ENCODE measurements at places on chromosomes 12 and 14.

DNA sequence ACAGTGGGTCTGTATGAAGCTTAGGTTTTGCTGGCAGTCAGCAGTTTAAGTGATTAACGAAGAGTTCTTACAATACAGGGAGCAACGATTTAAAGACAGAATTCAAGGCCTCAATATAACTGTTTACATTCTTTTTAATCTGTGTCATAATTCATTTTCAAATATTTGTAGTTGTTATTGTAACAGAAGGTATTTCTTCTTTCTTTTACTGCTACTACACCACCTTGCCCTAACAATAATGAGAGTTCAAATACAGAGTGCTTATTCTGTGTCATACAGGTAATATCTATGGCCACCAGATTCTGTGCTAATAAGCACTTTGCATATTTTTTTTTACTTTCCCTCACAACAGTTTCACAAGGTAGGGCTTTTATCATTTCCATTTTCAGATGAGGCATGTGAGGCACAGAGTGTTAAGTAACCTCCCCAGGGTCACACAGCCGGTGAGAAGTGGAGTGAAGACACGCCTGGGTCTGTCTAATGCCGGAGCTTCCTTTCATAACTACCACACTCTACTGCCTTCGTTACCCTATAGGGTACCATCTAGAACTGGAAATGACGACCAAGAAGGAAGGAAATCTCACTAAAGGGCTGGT is 81.9 kb downstream of the PELI2 start:
- no peak for DNase-seq

- no peak for DNase-seq
These were observed 27.4 kb downstream of the OAS2 start for GRCh38 chr12:113005762-113006161.

DNA sequence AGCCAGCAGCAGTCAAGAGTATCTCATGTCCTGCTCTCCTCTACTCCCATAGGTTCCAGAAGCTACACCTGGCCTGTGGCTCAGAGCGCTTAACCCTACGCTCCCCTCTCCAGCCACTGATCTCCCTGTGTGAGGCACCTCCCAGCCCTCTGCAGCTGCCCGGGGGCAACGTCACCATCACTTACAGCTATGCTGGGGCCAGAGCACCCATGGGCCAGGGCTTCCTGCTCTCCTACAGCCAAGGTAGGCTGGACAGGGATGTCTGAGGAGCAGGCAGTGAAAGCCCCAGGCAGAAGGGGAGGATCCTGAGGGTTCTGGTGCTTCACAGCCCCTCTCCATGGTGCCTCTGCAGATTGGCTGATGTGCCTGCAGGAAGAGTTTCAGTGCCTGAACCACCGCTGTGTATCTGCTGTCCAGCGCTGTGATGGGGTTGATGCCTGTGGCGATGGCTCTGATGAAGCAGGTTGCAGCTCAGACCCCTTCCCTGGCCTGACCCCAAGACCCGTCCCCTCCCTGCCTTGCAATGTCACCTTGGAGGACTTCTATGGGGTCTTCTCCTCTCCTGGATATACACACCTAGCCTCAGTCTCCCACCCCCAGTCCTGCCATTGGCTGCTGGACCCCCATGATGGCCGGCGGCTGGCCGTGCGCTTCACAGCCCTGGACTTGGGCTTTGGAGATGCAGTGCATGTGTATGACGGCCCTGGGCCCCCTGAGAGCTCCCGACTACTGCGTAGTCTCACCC is 3.6 kb downstream of the LRP10 start:
- no peak for DNase-seq

DNA sequence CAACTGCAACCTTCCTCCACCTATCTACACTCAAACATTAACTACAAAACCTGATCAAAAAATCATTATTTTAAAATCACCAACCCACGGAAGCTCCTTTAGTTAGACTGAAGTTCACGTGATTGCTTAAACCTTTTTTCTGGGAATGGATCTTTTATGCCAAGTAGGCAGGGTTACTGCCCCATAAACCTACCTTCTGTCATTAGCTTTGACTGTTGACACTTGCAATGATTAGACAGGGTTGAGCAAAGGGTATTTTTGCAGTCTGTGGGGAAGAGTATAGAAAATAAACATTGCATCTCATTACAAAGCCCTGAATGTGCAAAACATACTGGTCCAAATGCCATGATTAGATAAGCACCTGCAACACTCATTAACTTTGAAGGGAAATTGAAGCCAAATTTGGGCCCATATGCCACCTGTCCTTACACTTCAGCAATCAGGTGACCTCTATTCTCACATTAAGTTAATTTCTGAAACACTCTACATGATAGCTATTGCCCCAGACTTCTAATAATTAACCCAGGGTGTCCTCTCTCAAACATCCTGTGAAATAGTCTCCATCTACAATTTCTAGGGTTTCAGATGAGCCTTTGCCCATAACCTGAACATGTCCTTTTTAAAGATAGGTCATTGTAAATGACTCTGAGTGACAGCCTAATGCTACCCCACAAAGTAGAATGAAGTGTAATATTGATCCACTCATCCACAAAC is 156.0 kb upstream of the PLEKHG7 start:
- DNase-seq = no peak

GRCh38 chr14:68663385-68664076 is 129.3 kb downstream of the ZFP36L1 start:
- no peak for DNase-seq

GRCh38 chr14:76375947-76376404 is at the start of gene ESRRB:
Gene ESRRB (plus strand): TSS chr14:76376137. CDS start chr14:76376402, 265 bp downstream.
- DNase-seq = no peak

DNA sequence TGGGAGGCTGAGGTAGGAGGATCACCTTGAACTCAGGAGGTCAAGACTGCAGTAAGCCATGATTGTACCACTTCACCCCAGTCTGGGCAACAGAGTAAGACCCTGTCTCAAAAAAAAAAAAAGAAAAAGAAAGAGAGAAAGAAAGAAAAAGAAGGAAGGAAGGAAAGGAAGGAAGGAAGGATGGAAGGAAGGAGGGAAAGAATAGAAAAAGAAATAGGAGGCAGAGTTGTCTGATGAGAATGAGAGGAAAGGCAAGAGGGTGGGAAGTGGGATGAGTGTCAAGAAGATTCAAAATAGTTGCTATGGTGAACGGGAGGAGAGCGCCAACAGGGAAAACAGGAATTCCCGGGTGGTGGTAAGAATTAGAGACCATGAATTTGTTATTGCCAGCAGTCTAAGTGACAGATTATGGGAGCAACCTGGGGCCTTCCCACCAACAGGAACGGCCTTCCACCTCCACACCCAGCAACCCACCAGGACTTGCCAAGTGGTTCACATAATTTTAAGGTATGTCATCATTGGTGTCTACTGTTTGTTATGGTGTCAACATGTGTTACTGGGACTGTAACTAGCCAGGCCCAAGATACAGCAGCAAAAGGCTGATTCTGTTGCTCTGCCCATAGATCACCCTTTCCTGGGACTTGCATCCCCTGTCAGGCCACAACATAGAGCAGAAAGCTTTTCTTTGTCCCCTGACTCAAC is 36.1 kb upstream of the C12orf76 start:
- DNase-seq = no peak

DNA sequence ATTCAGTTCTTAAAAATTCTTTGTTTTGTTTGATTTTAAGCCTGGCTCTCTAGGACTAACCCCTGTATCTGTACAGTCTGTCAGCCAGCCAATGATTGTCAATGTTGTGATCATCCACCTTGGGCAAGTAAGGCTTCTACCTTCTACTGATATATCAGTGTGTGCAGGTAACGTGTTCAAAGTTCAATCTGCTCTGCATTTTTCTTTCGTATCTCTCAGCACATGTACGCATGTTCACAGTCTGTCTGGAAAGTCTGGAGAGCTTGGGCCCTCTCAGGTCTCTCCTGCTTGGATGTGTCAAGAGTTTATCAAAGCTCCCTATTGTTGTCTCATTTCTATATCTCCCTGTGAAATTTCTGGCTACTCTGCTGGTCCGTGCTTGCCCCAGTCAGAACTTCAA is 138.6 kb upstream of the VRK1 start:
- no peak for DNase-seq
